Stimulated activated CD8-positive, alpha-beta memory T cell treated with anti-CD3 and anti-CD28 coated beads, Interleukin-2, amount 100 ng/mL, for 1 hour (primary cell): ENCODE measurements at places on chromosomes 5 and 9.

DNA sequence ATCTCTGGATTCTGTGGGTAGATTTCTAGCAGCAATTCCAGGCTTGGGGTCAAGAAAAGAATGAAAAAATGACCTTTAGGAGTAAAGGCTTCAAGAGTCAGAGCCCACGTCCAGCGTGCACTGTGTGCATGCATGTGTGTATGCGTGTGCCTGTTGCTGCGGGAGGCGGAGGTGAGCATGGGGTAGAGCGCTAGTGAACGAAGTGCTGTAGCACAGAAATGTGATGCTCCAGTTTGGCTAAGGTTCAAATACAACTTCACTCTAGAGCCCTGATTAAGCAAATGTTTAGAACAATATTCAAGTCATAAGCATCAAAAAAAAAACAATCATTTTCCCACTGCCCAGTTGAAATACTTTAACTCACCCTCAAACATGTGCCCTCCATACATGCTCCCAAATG, 403.9 kb downstream of the ZNF608 start:
- DNase-seq = no peak

- DNase-seq = no peak
Measured at GRCh38 chr5:31890046-31890445, 251.1 kb downstream of the PDZD2 start.

DNA sequence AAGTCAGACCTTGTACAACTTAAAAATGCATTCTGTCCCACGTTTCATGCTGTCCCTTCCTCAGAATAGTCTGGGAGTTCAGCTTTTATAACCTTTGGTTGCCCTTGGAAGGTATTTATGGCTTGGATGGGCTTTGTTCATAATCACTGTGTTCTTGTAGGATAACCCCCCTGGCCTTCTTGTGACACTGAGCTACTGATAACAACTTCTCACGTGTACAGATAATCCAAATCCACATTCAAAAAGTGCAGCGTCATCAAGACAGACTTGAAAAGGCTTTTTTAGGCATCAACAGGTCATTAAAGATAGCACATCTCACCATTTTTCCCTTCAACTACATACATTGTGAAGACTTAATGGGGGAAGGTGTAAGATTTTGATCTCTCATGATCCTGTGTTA, 42.0 kb downstream of the SLC1A3 start:
- DNase-seq = no peak

GRCh38 chr9:87382900-87383299, 114.8 kb upstream of the DAPK1 start:
- DNase-seq = no peak

DNA sequence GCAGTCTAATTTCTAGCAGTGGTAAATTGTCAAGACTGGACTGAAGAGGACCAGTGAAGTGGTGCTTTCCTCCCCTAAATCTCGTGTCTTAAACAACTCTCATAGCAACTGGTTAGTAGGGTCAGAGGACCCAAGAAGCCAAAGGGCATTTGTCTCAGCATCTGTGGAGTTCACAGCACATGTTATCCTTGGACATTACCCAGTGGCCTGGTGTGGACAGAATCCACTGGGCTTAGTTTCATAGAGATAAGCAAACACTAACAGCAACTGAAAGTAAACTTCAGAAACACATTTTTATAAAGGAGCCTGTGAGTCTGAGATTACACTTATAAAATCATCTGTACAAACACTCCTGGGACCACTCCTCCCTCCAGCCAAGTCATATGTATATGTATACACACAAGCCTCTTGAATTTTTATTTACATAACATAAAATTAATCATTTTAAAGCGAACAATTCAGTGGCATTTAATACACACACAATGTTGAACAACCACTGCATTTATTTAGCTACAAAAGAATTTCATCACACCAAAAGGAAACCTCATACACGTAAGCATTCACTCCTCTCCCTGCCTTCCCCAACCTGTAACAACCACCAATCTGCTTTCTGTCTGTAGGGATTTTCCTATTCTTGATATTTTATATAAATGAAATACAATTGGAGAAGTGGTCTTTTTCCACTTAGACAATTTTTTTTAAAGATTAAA, 457.8 kb downstream of the RASEF start:
- DNase-seq = no peak

- no peak for DNase-seq
Measured at GRCh38 chr5:172719211-172719610, 51.8 kb downstream of the DUSP1 start.

DNA sequence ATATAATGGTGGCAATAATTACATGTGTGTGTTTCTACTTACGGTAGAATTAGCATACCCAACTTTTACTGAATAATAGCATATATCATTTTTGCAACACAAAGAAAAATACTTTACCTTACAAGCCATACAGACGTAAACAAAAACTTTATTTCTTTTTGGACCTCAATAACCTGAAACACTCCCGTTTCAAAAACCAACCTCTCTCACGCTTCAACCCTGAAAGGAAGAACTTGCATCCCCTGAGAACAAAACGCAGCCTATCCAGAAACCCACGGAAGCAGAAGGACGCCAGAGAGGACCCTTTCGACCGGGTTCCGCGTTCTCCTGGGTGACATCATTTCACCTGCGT, at the start of gene RNF38:
Gene RNF38 (minus strand): TSS at position 290 of the 352 bp plus-strand sequence. CDS start 161 bp downstream, at position 129.
- no peak for DNase-seq

GRCh38 chr5:159359408-159359807, 29.1 kb upstream of the IL12B start:
- DNase-seq = no peak

DNA sequence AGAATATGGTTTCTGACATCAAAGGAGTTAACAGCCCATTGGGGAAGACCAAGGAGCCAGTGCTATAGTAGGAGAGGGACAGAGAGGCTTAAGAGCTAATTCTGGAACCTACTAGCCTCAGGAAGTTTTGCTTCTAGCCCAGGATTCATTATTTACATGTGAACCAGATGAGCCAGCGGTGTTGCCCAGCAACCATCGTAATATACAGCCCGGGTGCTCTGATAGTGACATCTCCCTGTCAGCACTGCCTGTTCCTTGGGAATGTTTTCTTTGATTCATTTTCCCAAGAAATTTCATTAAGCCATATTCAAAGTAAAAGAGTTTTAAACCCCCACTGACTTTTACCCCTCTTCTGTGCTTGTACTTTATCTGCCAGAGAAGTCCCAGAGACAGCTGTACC, 217.4 kb upstream of the ADAMTSL1 start:
- DNase-seq = no peak

- DNase-seq = no peak
Measured at GRCh38 chr9:18979367-18979766, 53.6 kb downstream of the SAXO1 start.
